ENCODE measurements at places on chromosomes 1 and 21.
A peak's percentile ranks its signal among the peaks of the same experiment; 100 is the strongest.

- DNase-seq, result peak; percentile 89
Observed at GRCh38 chr1:154328318-154329151, 3.2 kb downstream of the ATP8B2 start.

DNA sequence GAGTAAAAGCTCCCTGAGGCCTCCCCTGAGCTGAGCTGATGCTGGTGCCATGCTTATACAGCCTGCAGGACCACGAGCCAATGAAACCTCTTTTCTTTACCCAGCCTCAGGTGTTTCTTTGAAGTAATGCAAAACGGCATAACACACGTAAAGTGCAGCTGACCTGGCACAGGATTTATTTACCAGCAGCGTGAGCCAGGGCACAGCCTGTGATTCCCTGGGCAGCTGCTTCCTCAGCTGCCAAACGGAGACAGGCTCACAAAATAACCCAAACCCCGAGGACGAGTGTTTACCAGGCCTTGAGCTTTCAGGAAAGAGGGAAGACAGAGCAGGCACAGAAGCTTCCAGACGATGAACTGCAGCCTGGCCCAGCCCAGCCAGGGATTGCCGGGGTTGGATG, 120.6 kb upstream of the ARHGEF16 start:
- no peak for DNase-seq

GRCh38 chr1:107267489-107267888, 126.7 kb downstream of the NTNG1 start:
- DNase-seq, result no peak

DNA sequence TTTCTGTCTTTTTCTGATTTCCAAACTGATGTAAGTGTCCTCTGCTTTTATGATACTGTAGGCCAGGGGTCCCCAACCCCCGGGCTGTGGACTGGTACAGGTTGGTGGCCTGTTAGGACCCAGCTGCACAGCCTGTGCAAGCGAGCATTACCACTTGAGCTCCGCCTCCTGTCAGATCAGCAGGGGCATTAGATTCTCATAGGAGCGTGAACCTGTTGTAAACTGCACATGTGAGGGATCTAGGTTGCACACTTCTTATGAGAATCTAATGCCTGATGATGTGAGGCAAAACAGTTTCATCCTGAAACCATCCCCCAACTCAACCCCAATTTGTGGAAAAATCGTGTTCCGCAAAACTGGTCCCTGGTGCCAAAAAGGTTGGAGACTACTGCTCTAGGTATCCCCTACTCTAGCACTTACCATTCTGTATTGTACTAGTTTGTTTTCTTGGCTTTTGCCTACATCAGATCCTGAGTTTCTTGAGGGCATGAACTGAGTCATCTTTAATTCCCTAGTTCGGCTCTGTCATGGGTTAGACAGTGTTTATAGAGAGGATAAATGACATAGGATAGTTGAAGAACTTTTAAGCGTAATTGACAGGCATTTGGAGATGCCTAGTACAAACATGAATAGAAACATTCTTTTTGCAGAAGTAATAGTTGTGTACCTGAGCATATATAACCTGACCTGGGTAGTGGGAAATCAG, 4.1 kb downstream of the ABCD3 start:
- DNase-seq, result no peak

DNA sequence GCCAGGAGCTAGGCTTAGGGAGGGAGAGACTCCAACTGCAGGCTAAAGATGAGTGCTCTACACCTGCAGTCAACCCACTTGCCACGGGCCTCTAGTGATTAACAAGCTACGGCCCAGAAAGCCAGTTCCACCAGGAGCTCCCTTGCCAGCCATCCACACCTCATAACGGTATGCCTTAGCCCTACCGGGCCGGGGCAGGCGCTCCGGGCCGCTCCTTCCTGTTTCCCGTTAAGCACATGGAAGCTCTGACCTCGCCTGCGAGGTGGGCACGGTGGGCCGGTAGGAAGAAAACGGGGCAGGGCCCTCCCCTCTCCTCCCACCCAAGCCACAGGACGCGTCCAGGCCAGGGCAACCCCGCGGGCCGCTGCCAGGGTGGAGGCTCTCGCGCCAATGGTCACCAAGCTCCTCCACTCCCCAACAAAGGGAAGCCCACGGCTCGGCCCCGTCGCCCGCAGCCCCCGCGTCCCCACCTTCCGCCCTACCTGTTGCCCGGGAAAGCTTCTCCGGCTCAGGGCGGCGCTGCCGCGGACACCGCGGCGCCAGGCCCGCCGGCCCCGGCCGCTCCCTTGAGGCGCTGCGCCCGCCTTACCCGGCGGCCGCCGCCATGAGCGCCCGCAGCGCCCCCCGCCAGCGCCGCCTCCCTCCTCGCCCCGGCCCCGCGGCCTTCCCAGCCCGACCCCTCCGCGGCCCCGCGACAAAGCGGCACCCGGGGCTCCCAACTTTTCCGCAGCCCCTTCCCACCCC, 627 bp downstream of the CERS2 start:
- peak; percentile 29 for DNase-seq

GRCh38 chr1:76501136-76501535, 366.1 kb upstream of the ST6GALNAC5 start:
- no peak for DNase-seq

GRCh38 chr1:111789666-111790316, 34.1 kb downstream of the DDX20 start:
- no peak for DNase-seq

DNA sequence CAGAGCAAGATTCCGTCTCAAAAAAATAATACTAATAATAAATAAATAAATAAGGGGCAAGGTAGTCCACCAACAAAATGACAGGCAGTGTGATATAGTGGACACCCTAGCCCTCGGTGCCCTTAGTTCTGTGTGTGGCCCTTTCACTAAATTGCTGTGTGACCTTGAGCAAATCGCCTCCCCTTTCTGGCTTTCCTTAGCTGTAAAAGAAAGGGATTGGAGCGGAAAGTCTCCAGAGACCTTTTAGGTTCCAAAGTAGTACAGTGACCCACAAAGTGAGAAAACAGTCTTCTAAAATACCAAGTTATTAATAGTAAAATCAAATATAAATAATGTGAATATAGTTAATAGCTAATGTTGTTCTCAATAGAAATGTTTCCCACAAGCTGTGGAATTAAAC, 7.6 kb downstream of the LMNA start:
- DNase-seq, result no peak
